ENCODE measurements at places on chromosomes 11 and 22.

DNA sequence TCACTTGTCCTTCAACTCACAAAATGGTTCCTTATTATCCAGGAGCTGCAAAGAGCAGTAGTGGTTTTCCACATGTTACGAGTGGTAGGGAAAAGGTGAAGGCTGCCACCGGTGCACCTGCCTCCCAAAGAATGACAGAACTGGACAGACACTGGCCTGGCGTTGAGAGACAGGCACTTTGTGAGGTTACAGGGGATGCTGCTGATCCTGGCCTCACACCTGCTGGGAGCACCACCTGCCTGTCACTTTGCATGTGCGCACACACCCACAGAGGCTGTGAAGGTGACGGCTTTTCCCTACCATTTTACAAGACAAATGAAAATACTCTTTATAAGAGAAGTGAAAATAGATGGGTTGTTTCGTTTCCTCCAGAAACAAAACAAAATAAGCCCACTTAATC lies 175.3 kb upstream of the B3GAT1 start:
- no peak for DNase-seq

DNA sequence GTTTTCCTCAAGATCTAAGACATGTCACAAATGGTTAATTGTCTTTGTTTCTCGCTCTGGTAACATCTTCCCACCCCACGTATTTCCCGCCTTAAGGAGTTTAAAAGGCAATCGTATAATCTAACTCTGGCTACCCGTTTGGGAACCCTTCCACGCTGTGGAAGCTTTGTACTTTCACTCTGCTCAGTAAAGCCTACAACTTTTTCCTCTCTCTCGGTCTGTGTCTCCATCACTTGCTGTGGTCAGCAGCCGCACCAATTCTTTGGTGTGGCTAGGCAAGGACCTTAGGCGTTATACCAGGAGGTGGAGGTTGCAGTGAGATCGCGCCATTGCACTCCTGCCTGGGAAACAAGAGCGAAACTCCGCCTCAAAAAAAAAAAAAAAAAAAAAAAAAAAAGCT lies 1430.1 kb downstream of the LRRC4C start:
- DNase-seq = no peak

DNA sequence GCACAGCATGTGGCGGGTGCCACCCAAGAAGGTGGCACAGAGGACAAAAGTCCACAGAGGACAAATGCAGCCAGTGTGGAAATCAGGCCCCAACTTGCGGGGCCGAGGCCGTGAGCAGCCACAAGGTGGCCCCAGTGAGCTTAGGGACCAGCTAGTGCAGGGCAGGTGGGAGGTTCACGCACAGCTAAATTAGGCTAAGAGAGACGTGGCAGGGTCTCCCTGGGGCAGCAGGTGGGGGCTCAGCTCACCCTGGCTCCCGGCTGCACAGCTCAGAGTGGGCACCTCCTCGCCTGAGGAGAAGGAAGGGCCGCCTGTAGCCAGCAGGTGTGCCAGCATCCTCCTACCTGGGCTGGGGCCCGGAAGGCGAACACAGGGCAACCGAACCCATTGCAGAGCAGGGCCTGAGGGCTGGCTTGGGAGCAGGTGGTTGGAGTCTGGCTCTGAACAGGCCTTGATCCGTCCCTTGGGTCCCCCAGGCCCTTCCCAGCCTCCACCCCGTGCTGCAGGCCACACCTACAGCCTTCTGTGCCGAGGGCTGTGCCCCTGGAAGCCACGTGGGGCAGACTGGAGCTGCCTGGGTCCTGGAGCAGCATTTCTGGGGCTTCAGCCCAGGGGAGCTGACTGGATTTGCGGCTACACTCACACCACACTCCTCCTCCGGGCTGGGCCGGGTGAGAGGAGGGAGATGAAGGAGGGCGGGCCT lies 26.1 kb upstream of the CELSR1 start:
- peak; percentile 81 for DNase-seq

DNA sequence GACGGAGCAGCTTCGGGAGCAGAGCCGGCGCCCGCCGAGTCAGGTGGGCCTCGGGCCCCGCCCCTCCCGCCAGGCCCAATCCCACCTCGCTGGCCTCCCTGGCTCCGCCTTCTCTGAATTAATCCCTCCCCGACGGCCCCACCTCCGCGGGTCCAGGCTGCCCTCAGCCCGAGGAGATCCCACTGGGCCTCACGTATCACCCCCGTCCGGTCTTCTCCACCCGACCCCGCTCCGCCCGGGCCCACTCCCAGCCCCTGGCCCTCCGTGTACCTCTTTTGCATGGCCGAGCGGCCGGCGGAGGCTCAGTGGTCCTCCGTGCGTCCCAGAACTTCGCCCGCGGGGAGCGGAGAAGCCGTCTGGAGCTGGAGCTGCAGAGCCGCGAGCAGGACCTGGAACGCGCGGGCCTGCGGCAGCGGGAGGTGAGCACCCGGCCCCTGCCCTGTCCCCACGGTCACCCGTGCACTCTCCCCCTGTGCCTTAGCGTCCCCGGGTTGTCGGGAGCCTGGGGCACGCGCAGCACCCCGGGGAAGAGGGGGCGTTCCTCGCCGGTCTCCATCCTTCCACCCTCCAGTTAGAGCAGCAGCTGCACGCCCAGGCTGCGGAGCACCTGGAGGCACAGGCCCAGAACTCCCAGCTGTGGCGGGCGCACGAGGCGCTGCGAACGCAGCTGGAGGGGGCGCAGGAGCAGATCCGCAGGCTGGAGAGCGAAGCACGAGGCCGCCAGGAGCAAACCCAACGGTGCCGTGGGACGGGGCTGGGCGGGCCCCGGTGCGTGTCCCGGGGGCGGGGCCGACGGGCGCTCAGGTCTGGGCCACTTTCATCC lies 2.2 kb upstream of the CD151 start:
- DNase-seq = no peak

GRCh38 chr11:112655371-112655770 lies 305.8 kb upstream of the NCAM1 start:
- DNase-seq = peak; percentile 84

DNA sequence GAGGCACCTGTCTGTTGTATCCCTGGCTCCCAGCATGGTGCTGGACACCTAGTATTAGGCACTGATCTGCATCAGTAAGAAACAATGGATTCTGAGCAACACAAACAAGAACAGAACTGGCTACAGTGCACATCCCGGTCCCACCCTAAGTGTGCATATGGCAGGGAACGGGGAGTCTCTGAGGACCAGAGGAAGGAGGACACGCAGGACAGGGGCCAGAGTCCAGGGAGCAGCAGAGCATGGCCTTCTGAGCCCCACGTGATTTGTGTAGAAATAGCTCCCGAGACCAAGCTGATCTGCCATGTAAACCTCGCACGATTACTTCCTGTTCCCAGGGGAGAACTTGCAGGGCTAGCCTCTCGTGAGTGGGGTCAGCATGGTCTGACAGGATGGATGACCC lies 12.7 kb upstream of the SNX32 start:
- DNase-seq = no peak

DNA sequence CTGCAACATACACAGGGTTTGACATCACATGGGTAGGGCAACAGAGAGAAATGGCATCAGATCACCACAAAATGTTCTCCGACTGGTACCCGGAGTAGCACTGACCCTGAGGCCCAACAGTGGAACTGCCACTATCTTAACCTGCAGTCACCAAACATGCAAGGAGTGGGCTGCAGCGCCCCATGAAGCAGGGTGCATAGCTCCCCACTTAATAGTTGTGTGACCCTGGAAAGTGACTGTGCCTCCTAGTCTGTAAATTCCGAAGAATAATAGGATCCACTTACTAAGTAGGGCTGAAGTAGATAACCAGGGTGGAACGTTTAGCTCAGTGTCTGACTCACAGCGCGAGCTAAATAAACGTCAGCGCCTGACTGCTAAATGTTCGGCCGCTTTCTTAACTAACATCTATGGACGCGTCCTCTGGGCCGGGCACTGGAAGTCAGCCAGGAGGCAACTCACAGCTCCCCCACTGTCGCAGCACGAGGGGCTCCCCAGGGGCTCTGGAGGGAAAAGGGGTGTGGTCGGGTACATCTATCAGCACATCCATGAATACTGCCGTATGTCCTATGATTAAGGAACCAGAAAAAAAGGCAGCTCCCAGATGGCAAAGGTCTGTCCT lies 777 bp downstream of the LTO1 start:
- peak; percentile 67 for DNase-seq

Data from sigmoid colon (tissue), 7 donors.